ENCODE measurements at places on chromosomes 6 and 20.

DNA sequence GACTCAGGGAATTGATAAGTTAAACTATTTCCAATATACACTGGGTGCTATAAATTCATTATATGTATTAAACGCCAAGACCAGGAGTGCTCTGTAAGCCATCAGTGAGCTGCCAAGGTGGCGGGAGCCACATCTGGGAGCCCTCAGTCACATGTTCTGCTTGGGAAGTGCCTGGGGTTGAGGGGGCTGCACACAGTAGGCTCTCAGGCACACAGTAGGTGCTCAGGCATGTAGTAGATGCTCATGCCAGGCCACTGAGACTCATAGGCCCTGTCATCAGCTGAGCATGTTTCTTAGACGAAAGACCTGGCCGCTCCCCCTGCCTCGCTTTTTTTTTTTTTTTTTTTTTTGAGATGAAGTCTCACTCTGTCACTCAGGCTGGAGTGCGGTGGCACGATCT, 83.3 kb upstream of the BHLHE23 start:
- peak; percentile 57 for DNase-seq

GRCh38 chr20:16069389-16070010, 503.7 kb downstream of the KIF16B start:
- no peak for DNase-seq

DNA sequence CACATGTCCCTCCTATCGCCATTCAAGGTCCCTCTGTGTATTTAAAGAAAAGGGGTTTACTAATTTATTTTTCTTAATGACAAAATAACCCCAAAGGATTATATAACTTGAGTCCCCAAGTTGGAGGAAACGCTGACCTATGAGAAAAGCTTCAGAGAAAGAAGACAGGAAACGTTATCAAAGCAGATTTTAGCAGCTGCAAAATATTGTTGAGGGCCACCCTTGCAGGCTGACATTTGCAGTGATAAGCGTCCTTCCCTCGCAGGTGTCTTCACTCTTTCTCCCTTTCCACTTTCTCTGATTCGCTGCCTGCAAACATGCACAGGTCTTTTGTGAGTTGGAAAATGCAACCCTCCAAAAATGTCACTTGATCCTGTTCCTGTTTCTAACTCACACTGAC, 103.2 kb upstream of the RIPOR2 start:
- DNase-seq: no peak

DNA sequence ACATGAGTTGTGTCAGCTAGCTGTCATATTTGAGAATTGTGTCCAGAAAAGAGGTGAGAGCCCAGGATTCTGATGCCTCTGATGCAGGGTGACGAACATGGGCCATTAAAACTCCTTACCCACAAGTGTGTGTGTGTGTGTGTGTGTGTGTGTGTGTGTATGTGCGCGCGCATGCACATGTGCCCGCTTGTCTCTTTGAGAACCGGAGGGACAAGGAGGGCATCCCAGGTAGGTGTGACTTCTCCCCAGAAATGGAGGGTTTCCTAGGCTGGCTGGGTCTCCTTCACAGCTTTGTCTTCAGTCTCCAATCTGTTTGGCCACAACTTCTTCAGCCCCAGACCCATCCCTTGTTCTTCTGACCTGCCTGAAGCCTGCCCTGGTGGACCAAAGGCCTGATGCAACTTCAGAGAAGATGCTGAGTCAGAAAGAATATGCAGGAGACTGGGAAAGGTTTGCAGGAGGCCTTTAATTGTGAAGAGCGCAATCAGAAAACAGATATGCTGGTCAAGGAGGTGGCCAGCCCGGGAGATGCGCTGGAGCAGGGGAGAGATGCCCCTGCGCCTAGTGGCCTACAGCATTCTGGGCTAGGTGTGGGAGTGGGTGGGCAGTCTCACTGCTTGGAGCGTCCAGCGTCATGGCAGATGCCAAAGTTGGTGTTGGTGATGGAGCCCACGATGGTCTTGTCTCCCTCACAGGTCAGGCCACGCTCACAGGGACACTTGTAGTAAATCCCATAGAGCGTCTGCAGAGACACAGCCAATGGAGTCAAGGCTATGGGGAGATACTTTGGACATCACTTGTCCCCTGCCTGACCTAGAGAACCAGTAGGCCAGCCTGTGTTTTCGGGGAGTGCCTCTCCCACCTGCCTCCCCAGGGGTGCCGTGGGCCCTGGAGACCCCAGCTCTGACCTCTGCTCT, 2.3 kb downstream of the CLPS start:
- no peak for DNase-seq

GRCh38 chr6:36787210-36787609, 52.0 kb downstream of the CPNE5 start:
- DNase-seq: no peak

DNA sequence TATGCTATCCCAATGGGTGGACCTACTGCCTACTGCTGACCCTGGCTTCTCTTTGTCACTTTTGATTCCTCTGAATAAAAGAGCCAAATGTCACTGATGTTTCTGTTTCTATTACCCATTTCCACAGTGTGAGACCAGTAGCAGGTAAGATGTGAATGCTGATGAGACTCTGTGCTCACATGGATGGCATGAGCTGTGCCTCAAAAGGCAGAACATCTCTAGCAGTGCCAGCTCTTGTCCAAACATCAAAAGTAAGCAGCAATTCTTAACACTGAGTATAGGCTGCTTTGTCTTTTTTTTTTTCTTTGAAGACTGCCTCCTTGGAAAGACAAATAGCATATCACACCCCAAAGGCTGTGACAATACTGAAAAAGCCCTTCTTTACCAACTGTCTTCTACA, 459.2 kb upstream of the RUNX2 start:
- DNase-seq: no peak

DNA sequence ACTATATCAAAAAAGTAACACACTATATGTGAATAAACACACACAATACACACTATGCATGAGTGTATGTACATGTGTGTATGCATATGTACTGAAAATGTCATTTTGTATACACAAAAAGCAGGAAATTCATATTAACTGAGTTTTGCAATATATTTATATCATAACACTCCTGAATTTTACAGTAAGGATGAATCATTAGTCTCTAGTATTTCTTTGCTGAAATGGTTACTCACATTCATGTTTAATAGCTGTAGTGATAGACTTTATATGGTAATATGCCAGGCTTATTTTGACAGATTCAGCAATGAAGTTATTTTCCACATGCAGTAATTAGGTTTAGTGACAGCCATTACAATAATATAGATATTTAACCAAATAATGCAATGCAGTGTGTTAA, 1216.2 kb upstream of the CITED2 start:
- no peak for DNase-seq

GRCh38 chr6:32220021-32220420, 3.8 kb downstream of the NOTCH4 start:
- no peak for DNase-seq

GRCh38 chr6:152398993-152399392, 238.2 kb downstream of the SYNE1 start:
- no peak for DNase-seq

DNA sequence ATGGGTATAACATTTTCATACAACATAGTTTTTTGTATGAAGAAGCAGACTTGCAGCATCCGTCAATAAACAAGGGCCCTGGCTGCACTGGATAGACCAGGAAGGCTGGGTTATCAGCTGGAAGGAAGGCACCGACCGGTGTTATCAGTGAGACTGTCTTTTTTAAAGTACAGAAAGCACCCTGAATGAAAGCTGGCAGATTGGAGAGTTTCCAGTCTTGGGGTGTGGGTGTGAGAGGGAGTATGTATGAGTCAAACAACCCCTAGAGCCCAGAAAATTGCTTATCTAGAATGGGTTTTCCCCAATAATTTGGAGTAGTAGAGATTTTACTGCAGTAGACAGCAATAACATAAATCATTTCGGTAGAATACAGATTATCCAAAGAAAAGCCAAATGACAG, 42.4 kb downstream of the TXLNB start:
- DNase-seq: no peak

DNA sequence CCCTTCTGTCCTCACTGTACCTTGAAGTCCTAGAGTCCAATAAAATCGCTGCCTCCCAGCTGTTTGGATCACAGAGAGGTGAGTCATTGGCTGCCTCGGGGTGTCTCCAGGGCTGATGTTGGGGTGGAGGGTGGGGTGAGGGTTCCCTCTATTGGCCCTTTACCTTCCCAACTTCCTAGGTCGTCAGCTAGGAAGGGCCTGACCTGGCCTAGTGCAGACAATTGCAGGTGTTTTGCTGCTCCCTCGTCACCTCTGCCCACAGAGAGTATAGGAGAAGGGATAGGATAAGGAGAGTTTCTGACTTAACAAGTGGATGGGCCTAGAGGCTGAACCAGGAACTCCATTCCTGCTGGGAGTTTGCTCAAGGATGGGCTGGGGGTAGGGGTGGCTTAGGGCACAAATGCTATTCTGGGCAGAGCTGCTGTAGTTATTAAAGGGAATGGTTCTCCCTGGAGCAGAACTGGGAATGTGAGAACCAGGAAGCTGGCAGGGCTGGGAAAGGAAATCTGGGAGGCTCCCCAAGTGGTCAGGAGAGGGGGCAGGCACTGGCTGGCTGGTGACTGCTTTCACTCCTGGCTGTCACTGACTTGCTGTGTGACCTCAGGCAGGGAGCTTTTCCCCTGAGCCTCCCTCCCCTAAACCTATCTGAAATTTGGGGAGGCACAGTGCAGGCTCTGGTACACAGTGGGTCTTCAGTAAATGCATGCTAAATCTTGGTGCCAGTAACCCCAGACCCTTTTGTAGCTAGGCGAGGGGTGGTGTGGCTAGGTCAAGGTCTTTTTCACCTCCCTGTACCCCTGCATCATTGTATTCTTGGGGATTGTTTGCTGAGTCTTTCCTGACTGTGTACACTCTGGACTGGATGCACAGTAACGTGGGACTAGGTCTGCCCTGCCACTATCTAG, 1.5 kb downstream of the TP53INP2 start:
- DNase-seq: peak; percentile 93

- peak; percentile 84 for DNase-seq
Observed at GRCh38 chr20:62052336-62052841, 13.3 kb downstream of the TAF4 start.

GRCh38 chr6:65436281-65436680, 270.7 kb downstream of the EYS start:
- DNase-seq: no peak

DNA sequence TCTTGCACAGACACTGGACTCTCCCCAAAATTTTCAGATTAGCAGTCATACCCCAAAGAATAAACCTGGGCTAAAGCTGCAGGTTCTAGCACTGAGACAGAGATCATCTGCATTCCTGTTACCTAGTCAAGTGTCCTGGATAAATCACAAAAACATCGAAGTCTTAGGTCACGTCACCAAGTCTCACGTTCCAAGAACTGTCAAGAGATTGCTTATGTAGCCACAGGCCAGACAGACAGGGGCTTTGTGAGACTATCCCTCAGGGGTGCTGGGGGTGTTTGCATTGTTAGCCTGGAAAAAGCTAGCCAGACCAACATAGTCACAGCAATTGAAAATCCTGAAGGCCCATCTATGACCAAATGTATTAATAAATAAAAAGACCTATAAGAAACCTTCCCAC, 243.1 kb upstream of the PREP start:
- DNase-seq: no peak

GRCh38 chr6:95279616-95280015, 297.7 kb upstream of the MANEA start:
- DNase-seq: no peak

GRCh38 chr6:43922426-43923375, 152.7 kb downstream of the VEGFA start:
- peak; percentile 37 for DNase-seq

- no peak for DNase-seq
Observed at GRCh38 chr6:158774717-158775449, 44.3 kb downstream of the EZR start.

DNA sequence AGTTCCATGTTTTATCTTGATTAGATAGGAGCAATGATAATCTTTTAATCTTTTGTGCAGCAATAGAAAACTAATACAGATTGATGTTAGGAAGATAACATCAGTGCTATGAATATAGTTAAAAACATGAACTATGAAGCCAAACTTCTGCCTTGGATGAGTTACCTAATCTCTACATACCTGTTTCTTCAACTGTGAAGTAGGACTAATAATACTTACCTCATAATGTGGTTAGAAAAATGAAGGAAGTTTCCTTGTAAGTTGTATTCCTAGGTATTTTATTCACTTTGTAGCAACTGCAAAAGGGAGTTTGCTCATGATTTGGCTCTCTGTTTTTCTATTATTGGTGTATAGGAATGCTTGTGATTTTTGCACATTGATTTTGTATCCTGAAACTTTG, 111.9 kb downstream of the FRK start:
- DNase-seq: no peak

GRCh38 chr6:79796197-79796596, 151.2 kb downstream of the ELOVL4 start:
- no peak for DNase-seq

GRCh38 chr20:53631909-53632662, 38.4 kb upstream of the ZNF217 start:
- DNase-seq: peak; percentile 57

GRCh38 chr20:24772667-24773066, 176.4 kb upstream of the CST7 start:
- DNase-seq: peak; percentile 29

DNA sequence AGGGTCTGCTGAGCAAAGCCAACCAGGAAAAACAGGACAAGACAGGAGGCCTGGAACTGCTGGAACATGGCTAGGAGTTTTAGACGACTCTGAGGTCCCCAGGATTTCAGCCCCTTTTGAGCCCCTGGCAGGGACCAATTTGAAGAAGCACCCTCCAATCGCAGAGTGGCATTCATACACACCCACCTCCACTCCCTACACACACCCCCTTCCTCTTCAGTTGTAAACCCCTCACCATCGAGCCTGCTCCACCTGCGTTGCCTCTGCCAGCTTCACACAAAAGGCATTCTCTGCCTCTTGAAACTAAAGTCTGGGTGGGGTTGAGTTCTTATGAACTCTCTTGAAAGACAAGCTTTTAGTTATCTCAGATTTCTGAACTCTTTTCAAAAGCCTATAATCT, at the start of gene GPX6:
Gene GPX6 (minus strand): TSS at position 118 of the 400 bp plus-strand sequence. CDS start 50 bp downstream, at position 68.
- DNase-seq: no peak

- DNase-seq: no peak
Observed at GRCh38 chr6:42925248-42925857, 3.9 kb upstream of the CNPY3 start.

GRCh38 chr6:167697316-167697715, 129.4 kb upstream of the AFDN start:
- no peak for DNase-seq

GRCh38 chr6:13472976-13473767, 14.2 kb downstream of the GFOD1 start:
- no peak for DNase-seq

GRCh38 chr20:63313349-63314014, 20.5 kb downstream of the COL20A1 start:
- no peak for DNase-seq

GRCh38 chr20:38671186-38671585, 53.1 kb upstream of the SLC32A1 start:
- peak; percentile 62 for DNase-seq

GRCh38 chr6:31041372-31041974, 31.2 kb downstream of the MUC22 start:
- DNase-seq: no peak

DNA sequence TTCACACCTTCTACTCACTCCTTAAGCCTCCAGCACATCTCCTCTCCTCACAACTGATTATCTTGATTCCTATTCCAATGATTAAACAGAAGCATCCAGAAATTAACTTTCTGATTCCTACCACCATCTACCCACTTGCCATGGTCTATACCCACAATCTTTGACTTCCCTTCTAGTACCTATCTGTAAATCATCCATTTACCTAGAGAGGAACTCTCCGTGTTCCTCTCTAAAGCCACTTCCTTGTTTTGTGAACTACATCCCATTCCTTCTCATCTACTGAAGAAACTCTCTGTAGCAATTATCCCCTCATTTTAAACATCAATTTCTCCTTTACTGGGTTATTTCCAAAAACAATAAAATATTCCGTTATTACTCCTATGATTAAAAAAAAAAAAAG, 167.3 kb downstream of the ARHGAP18 start:
- DNase-seq: no peak

GRCh38 chr6:119077643-119078375, 655 bp downstream of the FAM184A start:
- DNase-seq: no peak
